Stimulated activated CD8-positive, alpha-beta memory T cell treated with anti-CD3 and anti-CD28 coated beads, Interleukin-4, amount 100 ng/mL, for 4 hours (primary cell): ENCODE measurements at places on chromosomes 7 and 10.

DNA sequence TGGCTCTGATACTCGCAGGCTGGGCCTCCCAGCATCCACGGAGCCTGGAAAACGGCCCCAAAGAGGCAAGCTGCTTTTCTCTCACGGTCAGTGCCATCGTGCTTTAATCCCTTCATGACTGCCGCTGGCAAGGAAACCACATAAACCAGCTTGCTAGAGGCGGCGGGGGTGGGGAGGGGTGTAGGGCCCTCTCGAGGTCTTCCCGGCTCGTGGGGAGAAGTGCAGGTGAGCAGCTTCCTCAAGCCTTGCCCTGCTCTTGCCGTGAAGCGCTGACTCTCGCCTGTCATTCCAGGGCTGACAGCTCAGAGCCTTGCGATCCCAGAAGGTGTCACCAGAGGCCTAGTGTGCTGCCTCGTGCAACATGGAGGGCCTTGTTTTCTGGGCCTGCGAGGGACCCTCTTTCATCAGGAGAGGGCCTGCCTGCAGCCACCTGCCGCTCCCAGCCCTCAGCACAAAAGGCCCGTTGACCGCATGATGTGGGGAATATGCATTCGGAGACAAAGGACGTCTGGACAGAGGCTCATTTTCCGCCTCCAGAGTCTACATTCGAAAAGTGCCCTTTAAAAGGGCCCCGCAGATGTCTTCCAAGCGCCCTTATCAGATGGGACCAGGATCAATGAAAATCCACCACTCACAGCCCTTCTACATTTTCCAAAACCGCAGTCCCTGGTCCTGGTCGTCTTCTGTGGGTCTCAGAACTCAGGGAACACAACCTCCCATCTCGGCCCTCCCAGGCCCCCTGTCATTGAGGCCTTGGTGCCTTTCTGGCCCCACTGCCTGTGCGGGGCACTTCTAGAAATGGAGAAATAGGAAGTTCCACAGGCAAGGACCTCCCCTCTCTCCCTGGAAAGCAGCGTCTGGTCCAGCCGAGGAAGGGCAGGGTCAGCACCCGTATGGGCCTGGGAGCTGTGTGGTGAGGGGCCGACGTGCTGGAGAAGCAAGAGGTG lies 58.7 kb downstream of the ZRANB1 start:
- DNase-seq = no peak

GRCh38 chr10:132839061-132839460 lies 53.1 kb upstream of the NKX6-2 start:
- no peak for DNase-seq

- no peak for DNase-seq
Observed at GRCh38 chr10:76126607-76127527, 695.4 kb downstream of the LRMDA start.

DNA sequence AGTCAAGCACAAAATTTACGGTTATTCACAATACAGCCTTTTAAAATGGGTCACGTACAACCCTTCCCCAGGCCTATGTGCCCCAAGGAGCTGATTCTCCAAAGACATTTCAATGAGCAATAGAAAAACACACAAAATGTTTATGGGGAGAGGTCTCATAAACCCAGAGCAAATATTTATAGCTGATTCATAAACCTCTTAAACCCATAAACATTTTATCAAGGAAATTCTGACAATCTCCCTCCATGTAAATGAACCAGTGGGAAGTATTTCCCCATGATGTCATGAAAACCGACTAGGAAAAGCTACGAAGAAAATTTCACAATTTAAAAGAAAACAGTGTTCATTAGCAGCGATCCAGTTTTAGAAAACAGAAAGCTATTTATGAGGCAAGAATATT lies 36.0 kb downstream of the SFMBT2 start:
- DNase-seq = no peak

DNA sequence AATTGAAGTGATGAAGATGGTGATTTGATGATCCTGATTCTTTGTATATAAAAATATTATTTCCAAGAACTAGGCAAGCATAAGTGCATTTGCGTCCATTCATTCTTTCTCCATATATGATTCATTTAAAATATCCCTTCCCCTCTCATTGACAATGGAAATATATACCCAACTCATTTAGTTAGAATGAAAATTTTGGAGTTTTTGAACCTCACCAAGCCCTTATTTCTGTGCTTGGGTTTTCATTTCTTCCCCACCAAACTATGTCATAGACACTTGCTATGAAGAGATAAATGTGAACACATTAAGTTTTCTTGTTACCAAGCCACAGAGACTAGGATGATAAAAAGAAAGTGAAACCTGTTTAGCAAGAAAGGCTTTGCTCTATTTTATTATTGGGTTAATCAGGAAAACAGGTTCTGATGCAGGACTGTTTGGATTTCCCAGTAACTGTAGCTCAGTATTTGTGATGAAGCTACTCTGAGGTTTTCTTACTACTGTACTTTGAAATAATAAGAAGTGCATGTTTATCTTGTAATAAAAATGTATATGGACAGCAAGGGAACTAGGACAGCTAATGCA lies 68.3 kb downstream of the ITGB1 start:
- DNase-seq = no peak
